ENCODE measurements at places on chromosomes 5 and 9.

DNA sequence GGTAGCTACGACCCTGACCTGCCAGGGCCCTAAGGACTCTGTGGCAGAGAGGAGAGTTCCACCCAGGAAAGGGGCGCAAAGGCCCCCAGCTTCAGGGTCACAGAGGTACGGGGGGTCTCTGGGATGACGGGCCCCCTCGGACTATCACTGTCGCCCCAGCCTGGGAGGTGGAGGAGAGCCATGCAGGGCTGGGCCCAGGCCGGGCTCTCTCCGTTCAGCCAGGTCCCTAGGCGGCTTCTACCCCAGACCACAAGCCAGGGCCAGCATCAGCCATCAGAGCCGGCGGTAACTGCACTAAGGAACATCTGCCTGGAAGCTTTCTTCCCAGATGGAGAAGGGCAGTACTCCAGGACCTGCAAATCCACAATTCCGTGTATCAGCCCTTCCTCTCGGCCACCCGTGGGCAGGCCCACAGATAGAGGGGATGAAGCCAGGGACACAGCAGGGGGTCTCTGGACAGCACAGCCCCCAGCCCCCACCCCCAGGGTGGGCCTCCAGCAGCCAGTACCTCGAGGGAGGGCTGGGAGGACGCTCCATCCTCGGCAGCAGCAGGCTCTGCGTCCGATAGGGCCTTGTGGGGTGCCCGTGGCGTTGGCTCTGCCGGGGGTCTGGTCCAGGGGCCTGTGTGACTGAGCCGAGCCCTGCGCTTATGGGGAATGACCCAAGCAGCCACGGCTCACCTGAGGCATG, 38.4 kb downstream of the NACC2 start:
- no peak for DNase-seq

DNA sequence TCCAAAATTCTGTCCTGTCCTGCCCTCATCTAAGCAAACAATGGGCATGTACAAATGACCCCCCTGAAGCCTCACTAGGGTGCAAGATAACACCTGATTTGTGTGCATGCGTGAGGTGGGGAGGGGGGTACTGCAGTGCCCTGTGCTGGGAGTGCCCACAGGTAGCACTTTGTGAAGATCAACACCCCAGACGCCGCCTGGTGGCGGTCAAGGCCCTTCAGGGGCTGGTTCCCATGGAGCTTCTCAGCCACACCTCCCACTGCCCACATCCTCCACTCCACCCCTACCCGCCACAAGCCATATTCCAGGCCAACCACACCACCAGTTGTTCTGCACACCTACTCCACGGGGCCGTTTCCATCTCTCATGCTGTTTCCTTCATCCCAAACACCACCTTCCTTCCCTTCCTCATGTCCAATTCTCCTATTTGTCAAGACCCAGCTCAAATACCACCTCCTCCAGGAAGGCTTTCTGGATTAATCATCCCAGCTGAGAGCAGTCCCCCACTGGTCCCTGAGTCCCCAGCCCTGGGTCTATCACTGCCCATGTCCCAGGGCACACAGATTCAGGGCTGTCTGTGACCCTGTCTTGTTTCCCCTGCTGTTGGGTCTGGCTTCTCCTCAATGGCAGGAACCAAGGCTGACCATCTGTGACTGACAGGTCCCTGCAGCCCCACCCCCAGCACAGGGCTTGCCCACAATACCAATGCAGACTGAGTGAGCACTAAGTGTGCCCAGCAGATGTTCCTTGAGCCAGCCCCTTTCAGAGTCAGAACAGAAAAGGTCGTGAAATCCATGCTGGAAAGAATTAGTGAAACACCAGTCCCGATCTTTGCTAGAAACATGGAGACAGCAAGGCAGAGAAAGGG, 178.4 kb downstream of the PAX5 start:
- DNase-seq, result no peak

GRCh38 chr5:170087168-170087817, 18.4 kb upstream of the FOXI1 start:
- no peak for DNase-seq

GRCh38 chr9:37150415-37150814, 30.0 kb downstream of the ZCCHC7 start:
- DNase-seq, result no peak

DNA sequence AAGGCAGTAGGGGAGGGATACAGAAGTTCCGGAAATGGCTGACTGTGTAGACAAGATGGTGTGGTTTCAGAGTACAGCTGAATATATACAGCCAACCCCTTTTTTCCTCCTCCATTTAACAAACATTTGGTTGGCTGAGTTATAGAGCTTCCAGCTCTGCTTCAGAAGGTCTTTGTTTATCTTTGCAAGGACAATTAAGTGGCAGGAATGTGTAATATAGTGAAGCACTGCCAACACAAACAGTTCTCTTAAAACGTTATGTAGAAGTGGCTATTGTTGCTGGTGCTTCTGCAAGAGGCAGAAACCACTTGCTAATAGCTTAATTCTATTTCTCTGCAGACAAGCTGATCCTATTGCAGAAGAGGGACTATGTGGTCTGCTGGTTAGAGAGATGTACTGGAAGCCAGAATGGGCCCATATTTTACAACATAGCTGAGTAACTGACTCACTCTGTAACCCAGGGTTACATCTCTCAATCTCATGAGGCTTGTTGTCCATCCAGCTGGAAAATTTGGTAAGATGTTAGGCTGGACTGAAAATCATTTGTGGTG, 62.7 kb upstream of the OSMR start:
- DNase-seq, result peak; percentile 99

Measured in astrocyte of the spinal cord (primary cell).